ENCODE measurements at places on chromosomes 2 and 18.

DNA sequence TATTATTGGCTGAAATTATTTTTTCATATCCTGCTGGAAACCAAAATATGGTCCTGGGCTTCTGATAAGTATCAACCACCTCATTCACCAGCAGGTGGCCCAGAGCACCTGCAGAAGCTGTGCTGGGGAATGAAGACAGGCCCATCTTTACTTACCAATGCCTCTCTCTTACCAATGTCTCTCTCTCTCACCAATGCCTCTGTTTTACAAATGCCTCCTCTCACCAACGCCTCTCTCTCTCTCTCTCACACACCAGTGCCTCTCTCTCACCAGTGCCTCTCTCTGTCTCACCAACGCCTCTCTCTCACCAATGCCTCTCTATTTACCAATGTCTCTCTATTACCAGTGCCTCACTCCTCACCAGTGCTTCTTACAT, 2.3 kb upstream of the MAL start:
- no peak for DNase-seq

GRCh38 chr2:216562696-216563435, 64.2 kb downstream of the RPL37A start:
- no peak for DNase-seq

DNA sequence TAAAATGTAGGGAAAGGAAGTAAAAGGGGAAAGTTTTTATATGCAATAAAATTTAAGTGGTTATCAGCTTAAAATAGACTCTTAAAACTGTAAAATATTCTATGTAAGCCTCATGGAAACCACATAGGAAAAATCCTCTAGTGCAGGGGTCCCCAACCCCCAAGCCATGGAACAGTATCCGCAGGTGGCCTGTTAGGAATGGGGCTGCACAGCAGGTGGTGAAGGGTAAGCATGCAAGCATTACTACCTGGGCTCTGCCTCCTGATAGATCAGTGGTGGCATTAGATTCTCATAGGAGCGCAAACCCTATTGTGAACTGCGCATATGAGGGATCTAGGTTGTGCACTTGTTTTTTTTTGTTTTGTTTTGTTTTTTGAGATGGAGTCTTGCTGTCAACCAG, 1409.3 kb upstream of the CDH2 start:
- DNase-seq = no peak

- no peak for DNase-seq
These were observed 112.9 kb upstream of the CNTNAP5 start for GRCh38 chr2:123912171-123912570.

DNA sequence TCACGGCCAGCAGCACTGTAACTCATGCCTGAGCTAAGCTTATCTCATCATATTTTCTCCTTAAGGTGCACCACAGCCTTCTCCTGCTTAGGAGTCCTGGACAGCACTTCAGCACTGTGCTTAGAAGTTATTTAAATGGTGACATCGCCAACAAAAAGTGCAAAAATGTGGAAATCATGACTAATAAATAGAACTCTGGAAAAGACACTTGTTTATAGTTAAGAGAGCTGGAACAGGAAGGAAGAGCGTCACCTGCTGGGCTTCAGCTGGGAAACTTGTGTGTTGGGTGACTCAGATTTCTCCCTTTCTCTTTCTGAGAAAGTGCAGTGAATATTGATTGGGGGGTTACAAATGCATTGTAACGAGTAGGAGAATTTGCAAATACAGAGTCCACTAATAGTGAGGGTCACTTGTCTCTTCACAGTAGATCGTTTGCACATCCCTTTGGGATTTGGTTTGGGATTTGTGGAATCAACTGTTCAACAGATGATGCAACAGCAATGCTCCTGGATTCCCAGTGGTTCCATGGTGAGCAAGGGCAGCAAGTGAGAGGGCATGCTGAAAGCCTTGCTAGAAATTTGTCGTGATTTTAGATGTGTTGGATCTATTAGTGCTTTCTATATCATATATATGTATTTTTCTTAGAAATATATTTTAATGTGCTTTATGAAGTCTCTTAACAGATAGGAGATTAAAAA, 84.2 kb downstream of the DOK6 start:
- no peak for DNase-seq

GRCh38 chr2:86375623-86376022, 38.2 kb upstream of the REEP1 start:
- no peak for DNase-seq

- peak; percentile 50 for DNase-seq
These were observed 207.3 kb upstream of the APCDD1 start for GRCh38 chr18:10247021-10247741.

DNA sequence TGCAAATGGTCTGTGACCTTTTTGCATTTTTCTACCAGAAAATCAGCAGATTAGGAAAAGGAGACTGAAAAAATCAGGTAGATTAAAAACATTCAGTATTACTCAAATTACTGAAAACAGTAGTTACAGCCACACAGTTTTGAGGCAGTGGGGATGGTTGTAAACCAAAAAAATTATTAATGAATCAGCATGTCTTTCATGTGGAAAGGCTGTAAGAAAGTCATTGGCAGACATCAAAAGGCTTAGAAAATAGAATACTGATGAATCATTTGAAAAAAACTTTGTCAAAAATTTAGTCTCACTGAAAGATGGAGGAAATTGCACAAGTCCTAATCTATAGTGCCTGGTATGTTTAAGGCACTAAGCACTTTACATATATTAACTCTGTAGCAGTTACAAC, 133.9 kb upstream of the GCFC2 start:
- DNase-seq = no peak

DNA sequence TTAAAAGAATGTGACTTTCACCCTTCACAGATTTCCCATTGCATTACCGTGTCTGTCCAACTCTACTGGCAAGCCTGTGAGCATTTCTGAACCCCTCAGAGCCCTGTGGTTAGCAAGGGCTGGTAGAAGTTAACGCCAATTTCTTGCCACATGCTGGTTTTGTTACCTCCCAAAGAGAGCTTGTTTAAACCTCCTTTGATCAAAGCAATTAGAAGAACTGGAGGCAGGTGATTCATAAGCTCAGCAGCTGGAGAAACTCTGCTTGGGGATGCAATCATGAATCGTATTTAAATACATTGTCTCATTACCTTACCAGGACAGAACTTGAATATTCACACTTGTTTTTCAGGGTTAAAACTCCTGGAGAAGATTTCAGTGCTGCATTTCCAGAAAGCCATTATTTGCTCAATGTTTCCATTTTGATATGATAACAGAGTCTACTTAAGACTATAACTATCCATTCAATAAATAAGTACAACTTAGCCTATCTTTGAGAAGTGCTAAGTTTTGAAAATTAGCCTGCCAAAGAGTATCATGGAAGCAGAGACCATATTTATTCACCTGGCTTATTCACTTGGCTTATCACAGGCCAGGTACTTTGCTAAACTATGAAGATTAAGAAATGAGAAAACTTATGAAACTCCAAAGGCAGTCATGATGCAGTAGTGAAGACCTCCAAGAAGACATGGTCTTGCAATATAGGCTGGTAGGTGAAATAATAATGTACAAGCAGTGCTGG, 292.8 kb downstream of the INSIG2 start:
- DNase-seq = no peak

GRCh38 chr18:6370410-6370809, 44.3 kb downstream of the L3MBTL4 start:
- DNase-seq = no peak

DNA sequence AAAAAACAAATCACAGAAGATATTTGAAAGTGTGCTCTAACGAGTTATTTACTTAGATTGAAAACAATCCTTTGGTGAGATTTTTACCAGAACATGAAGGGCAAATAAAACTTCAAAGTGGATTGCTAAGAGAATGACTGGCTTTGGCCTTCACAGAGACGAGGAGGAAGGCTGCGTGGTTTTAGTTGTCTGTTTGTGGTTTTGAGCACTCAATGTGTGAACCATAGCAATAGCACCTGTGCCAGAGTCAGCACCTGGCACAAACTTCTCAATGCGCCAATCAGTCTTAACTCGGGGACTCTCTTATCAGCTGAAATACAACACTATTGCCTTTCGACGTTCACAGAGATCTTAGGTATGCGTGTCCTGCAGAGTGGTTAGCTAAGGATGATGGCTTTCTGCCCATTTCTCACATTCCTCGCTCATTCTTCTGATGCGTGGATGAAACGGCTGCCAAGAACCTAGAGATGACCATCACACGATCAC, 70.0 kb downstream of the MBP start:
- no peak for DNase-seq

- no peak for DNase-seq
These were observed 12.1 kb downstream of the TGFA start for GRCh38 chr2:70541481-70542020.

DNA sequence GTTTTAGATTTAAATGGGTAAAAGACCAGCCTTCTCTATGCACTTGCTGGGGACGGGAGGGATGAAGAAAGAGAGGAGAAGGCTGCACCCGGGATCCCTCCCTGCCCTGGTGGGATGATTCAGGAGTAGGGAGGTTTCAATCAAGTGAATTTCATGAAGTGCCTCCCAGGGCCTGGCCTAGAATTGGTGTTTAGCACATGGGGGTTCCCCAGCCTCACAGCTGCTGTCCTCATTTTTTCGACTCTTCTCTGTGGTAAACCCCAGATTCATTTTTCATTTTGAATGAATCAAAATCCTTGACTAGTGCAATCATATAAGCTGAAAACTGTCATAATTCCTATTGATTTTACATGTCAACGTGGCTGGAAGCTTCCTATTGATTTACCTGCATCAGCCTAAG, 81.1 kb downstream of the LPIN1 start:
- DNase-seq = no peak

GRCh38 chr2:224574423-224575084, 10.6 kb downstream of the CUL3 start:
- DNase-seq = no peak

GRCh38 chr2:223815884-223816570, 21.4 kb downstream of the AP1S3 start:
- DNase-seq = no peak

GRCh38 chr18:43160509-43160908, 45.0 kb upstream of the RIT2 start:
- DNase-seq = no peak

Measured in hematopoietic multipotent progenitor cell treated with erythropoietin and hydrocortisone succinate and interleukin-3 and kit ligand, for 15 days (in vitro differentiated cells).